ENCODE measurements at places on chromosomes 4 and X. TPM values are rescaled to one million over a fixed set of nuclear protein-coding genes. Genes with fewer than 3 reads are reported as not detected.
A peak's percentile ranks its signal among the peaks of the same experiment; 100 is the strongest.

The CDS1 gene
- 0.05 TPM for total RNA-seq

GRCh38 chr4:128582427-128582870 lies 227.1 kb upstream of the JADE1 start:
- DNase-seq = no peak

- DNase-seq = no peak
These were observed at the start of gene CXCL5 for GRCh38 chr4:73998040-73999011. CXCL5 (minus strand) TSS chr4:73998677; CDS start chr4:73998581, 96 bp downstream.

The GAGE12E gene
- not detected for total RNA-seq

The CETN2 gene
- total RNA-seq = 45.4 TPM

DNA sequence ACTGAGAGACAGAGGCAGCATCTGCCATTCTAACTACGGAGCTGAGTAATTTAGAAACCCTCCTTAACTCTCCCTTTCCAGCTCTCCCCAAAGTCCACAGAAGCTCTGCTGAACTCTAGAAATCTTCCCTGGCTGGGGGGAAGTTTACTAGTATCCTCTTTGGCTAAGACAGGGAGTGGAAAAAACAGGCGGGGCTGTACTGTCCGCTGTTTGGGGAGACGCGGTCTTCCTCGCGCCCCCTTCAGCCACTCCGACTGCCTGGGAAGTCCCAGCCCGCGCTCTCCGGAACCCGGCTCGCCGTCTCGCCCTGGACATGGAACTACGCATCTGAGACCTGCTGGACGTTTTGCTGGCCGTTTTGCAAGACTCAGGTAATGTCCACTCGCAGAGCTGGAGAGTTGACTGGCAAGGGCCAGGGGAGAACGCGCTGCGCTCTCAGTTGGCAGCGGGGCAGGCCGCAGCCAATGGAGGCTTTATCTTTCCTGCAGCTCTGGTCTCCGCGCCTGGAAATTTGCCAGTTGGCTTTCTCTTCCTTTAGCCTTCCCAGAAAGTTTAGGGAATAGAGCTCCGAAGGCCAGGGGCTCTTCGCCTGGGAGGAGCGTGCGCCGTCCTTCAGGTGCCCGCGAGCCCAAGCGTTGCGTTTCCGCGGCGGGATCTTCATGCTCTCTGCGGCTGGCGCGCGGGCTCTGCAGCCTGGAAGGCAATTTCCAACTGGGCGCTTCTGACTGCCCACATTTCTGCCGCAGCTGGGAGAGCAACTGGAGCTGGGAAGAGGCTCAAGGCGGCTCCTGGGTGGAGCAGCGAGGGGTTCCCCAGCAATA lies 892 bp downstream of the IL1RAPL2 start:
- DNase-seq = peak; percentile 16

Measured in myocyte (in vitro differentiated cells).